ENCODE measurements at places on chromosomes 11 and 22.
A peak's percentile ranks its signal among the peaks of the same experiment; 100 is the strongest.

GRCh38 chr11:61872935-61873565, 18.3 kb downstream of the FADS3 start:
- DNase-seq, result no peak

GRCh38 chr11:78551066-78551465, 23.6 kb downstream of the NARS2 start:
- DNase-seq, result no peak

DNA sequence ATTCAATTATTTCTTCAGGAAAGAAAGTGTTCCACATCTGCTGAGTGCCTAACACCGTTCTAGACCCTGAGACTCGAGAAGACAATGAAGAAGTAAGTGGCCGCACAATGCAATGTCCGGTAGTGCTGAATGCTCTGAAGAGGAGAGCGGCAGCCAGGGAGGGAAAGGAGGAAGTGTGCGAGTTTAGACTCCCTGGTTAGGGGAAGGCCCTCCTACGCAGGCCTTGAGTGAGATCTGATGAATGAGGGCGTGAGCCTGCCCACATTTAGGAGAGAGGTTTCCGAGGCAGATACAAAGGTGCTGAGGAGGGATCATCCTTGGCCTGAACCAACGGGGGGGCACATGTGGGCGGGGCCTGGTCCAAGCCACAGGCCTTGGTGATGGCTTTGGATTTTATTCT, 558.6 kb downstream of the NTM start:
- no peak for DNase-seq

DNA sequence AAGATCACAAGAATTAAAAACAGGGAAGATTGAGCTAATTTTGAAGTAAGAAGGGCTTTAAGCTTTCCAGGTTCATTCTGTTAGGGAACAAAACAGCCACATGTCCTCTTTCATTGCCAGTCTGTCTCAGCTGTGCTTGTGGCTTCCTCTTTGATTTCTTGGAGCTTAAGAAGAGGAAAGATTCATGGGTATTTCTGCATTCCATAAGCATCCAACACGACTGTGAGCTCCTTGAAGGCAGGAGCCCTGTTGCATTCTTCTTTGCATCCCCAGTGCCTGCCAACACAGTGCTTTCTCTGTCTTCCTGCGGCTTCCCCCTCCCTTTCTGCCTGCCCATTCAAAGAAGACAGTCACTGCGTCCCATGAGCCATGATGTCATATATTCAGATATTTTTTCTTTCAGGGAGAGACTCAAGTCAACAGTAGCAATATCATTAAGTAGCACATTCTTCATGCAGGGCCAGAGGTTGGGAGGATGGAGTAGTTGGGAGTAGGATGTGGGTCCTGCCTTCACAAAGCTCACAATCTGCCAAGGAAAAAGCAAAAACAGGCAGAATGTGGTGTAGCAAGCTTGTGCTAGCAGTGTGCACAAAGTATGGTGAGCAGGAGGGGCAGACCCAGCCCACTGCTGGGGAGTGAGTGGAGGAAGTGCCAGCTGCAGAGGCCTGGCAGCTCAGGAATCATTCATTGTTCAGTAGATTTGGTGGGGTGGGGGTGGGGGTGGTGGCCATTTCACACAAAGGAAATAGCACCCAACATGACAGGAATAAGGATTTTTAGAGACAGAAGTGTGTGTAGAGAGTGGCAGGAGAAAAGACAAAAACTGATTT, 162.1 kb upstream of the RASSF10 start:
- DNase-seq, result no peak

- DNase-seq, result no peak
Measured at GRCh38 chr11:11588891-11589290, 32.9 kb downstream of the GALNT18 start.

DNA sequence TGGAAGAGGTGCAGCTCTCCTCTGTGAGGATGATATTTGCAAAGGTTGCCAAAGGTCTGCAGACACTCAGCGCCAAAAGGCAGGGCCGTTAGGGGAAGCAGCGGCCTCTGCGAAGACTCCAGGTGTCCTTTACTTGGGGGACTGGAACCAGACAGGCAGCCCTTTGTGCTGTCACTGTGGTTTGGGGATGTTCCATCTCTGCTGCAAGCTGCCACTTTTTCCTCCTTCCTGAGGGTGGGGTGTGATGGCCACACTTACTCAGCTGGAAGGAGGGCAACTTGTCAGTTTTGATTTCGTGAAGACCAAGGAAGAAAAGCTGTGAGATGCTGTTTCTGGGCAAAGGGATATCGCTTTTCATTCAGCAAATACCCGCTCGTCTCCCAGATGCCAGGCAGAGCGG, 96.5 kb upstream of the PRR5 start:
- DNase-seq, result no peak

- no peak for DNase-seq
Measured at GRCh38 chr11:1560649-1561251, 11.3 kb downstream of the DUSP8 start.

DNA sequence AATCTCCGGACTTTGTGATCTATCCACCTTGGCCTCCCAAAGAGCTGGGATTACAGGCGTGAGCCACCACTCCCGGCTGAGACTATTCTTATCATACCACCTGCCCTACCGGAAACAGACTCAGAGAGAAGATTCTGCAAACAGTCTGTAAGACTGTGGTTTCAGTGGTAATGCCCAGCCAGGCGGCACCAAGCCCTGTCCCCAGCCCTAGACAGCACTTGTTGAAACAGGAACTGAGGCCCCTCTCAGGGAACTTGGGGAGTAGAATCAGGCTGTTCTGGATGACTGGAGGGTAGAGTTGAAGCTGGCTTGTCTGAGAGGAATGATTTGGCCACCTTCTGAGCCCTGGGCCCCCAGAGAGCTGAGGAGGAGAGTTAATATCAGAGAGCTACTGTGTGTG, 1.3 kb upstream of the INSC start:
- no peak for DNase-seq

GRCh38 chr11:122162095-122162494, 46.1 kb upstream of the BLID start:
- no peak for DNase-seq

DNA sequence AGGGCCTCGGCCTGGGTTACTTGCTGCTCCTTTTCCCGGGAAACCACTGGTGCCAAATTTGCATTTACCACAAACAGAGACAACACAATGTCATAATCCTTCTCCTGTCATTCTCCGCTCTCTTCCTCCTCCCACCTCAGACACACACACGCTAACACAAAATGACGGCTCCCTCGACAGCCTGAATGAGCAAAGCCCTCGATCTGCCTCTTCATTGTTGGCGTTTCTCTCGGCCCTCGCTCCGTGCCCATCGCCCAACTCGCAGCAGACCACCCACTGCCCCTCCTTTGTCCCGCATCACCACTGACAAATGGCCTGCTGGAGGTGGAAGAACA, 12.5 kb upstream of the TCF20 start:
- no peak for DNase-seq

- no peak for DNase-seq
Measured at GRCh38 chr11:110757962-110758755, 45.9 kb upstream of the ARHGAP20 start.

DNA sequence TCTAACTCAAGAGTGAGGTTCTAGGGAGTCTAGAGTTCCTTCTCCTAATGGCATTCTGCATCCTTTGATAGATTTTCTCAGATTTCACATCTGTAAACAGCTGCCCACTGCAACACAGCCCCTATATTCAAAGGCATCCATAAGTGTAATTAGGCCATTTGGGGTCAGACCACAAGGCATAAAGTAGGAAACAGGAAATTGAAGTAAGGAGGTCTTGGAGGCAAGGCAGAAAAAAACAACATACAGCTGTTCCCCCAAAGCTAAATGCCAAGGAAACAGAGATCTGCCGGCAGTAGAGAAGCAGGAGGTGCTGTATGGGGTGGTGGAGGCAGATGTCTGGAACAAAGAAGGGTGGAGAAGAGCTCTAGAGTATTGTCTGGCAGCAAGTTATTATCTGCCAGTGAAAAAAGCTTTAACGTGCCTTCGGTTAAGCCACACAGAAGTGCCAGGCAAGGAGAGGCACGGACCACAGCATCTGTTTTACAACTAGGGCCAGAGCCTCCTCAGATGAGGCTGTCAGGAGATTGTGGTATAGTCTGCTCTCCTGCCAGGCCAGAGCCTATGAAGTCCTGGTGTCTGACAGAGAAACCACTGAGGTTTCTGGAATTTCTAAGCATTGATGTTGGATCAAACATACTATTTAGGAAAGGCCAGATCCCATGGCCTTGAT, 100.2 kb upstream of the CHRM4 start:
- DNase-seq, result no peak

GRCh38 chr22:30286813-30287647, 2.3 kb downstream of the CASTOR1 start:
- peak; percentile 60 for DNase-seq

- no peak for DNase-seq
Measured at GRCh38 chr11:64316672-64317324, 561 bp downstream of the TRMT112 start.

GRCh38 chr11:123393312-123393927, 36.6 kb upstream of the GRAMD1B start:
- DNase-seq, result no peak

GRCh38 chr11:27211370-27212127, 151.5 kb downstream of the CCDC34 start:
- DNase-seq, result no peak

DNA sequence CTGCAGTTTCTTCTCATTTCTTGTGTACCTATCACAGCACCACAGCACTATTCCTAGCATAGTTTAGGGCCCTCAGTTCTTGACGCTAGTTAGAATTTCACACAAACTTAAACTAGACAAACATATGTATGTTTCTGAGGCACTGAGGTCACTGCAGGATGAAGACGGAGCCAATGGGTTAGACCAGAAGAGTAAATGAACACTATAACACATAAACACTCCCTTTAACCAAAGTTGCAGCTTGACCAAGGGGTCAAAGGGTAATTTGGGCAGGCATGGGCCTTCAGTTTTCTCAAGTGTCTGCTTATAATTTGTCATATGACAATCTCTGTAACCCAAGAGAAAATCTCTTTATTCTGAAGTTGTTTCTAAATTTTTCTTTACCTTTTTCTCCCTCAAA, 12.9 kb upstream of the HBE1 start:
- no peak for DNase-seq

DNA sequence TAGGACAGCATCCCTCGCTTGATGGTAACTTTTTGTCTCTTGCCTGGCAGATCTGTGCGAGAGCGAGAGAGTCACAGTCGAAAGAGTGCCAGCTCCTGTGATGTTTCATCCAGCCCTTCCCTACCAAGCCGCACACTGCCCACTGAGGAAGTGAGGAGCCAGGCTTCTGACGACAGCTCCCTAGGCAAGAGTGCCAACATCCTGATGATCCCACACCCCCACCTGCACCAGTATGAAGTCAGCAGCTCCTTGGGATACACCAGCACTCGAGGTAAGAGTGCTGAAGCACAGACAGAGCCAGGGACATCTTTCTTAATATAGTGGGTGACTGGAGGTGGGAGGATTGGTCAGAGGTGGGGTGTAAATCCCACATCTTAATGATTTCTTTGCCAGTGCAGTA, 61.1 kb downstream of the DEPDC5 start:
- no peak for DNase-seq

DNA sequence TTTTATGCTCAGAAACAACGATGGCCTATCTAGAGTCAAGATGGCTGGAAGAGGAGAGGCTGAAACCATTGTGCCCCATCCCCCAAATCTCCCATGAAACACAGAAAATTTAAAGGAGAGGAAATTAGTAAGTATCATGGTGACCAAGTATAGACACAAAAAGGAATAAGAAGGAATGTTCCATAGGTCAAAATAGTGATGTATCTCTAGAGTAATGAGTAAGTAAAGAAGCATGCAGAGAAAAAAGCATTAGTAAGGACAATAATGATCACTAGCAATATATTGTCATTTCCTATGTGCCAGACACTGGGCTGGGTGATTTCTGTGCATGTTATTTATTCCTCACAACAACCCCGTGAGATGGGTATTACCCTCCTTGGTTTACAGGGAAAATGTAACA, 2.6 kb upstream of the SLC22A24 start:
- DNase-seq, result no peak

GRCh38 chr22:35972559-35972958, 56.1 kb downstream of the RBFOX2 start:
- no peak for DNase-seq

DNA sequence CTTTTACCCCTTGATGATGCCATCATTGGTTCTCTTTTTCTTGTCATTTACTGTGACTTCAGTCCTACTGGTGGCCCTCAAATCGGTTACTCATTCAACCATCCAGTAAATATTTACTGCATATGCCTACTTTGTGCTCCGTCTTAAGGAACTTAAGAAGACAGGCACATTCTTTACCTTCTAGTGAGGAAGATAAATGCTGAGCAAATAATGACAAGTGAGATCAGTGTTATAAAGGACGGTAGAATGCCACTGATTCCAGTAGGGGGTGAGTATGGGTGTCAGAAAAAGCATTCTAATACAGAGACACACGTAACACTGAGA, 1.6 kb downstream of the ANKRD42 start:
- no peak for DNase-seq

DNA sequence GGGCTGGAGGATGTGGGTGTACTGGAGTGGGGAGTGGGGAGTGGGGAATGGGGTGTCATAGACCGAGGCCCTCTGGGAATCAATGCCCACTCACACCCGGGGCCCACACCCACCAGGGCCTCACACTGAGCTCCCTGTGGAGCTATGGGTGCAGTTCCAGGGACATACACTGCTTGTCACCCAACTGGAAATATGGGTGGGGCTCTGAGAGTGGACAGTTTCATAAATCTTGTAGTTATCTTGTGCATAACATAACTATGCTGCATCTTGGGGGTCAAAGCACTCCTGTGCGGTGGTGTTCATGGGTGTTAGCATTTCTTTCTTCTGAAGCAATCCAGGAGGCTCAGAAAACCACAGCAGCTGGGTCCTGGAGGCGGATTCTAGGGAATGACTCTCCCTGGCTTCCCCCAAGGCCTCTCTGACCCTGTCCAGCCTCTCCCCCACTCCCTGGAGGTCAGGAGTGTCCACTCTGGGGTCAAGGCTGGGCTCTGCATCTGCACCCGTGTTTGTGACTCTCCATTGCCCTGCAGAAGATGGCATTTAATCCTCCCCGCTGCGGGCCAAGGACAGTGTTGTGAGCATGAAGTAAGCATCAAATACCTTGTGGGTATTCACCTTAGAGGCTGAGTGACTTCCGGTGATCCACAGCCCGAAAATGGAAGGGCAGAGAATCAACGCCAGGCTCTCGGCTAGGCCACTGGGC, 172.5 kb downstream of the CTTN start:
- no peak for DNase-seq

- DNase-seq, result no peak
Measured at GRCh38 chr11:78940500-78941225, 366.0 kb upstream of the NARS2 start.

DNA sequence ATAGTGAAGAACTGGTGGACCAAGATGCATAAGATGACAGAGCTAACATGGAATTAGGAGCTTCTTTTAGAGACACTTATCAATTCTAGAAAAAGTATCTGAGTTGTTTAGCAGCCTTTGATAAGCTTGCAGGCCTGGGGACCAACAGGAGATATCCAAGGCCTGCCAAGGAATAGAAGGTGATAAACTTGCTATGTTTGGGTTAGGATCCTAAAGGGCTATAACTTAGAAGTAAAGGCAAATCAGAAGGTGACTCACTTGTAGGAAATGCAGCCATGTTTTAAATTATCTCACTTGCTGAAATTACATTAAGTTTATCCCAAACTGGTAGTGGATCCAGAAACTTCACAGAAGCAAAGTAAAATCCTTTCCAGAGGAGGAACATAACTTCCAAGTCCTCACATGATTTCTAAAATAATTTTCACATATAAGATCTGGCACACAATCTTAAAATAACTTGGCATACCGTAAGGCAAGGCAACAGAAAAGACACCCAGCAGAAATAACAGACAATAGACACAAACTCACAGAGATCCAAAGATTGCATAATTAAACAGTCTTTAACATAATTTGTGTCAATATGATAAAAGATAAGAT, 69.6 kb upstream of the TEAD1 start:
- no peak for DNase-seq

All from AG08396 (cell line).